ENCODE measurements at places on chromosomes 1 and 21. TPM values are rescaled to one million over a fixed set of nuclear protein-coding genes. Genes with fewer than 3 reads are reported as not detected.
A peak's percentile ranks its signal among the peaks of the same experiment; 100 is the strongest.

DNA sequence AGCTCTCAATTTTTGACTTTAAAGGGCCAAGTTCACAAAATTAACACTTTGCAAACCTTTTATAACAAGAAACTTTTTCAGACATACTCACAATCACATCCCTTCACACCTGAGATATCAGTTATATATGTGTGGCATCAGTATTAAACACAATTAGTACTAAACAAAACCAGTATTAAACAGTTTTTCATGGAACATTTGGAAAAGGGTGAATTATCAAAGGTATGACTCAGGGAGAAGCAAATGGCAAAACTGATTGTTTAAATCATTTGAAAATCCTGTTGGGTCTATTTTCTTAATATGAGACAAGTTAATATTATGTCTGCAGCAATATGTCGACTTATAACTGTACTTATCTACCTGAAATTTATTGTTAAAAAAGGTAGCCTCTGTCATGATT lies 587.3 kb downstream of the NEGR1 start:
- DNase-seq, result no peak

SEC16B gene
- total RNA-seq, result 0.17 TPM

DNA sequence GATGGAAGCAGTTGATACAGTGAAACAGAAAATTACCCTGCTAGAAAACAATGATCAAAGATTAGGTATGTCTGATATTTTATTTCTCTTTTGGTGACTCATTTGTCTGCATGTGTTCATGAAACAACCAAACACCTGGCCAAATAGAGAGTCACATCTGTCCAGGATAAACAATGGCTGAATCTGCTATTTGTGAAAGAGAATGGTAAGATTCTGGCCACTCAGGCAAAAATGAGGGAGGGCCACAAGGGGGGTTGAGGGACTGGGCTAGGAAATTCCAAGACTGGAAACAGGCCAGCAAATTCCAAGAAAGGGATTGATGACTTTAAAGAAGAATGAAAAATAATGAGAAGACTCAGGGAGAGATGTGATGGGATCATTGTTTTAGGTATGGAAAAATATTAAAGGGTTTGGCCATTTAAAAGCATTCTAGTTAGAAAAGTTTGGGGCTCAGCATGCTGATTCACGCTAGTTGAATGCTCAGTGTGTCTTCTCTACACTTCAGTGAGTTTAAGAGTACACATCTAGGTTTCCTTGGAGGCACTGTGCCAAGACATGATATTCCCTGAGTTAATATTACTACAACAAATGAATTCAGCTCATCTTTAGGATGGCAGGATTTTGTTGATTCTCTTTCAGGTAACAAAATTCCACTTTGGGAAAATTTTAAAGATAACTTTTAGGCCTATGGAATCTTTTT lies 44.9 kb downstream of the TRAF5 start:
- no peak for DNase-seq

- DNase-seq, result no peak
Measured at GRCh38 chr1:203823306-203823705, 27.9 kb downstream of the ZBED6 start.

DNA sequence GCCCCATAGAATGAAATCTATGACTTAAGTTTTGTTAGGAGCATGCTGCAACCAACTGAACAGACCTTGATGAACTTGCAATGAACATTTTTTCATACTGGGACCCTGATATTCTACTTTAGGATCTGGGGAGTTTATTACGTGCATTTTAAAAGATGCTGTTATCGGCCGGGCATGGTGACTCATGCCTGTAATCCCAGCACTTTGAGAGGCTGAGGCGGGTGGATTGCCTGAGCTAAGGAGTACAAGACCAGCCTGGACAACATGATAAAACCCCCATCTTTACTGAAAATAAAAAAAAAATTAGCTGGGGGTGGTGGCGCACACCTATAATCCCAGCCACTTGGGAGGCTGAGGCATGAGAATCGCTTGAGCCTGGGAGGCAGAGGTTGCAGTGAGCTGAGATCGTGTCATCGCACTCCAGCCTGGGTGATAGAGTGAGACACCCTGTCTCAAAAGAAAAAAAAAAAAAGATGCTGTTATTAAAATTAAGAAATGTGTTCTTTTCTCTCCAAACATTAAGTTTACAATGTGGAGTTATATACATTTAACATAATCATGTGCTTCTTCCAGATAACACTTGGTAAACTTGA lies 7.1 kb downstream of the MPZL1 start:
- DNase-seq, result no peak

DNA sequence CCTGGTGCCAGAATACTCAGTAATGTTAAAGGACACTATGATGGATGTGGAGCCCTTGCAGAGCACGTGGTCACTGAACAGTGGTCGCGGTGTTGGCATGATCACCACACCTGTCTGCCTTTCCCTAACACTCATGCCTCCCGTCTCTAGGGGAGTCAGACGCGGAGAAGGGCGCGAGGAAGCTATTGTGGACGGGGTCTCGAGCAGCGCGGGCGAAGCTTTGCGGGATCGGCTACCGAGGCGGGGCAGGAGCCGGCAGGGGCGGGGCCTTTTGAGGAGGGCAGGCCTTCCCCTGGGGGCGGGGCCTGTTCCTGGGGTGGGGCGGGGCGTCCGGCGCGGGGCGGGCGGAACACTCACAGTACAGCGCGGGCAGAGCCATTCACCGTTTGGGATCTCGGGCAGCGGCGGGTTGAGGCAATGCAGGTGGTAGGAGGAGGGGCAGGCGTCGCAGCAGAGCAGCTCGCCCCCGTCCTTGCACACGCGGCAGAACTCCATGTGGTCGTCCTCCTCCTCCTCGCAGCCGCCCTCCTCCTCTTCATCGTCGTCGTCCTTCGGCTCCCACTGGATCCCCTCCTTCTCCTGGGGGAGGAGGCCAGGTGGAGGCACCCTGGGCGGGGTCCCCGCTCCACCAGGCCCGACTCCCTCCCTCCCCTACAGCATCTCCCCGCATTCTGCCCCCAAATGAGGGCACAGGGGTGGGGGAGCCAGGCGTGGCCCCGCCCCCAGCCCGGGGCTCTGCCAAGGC lies 31.5 kb downstream of the CHD5 start:
- no peak for DNase-seq

DNA sequence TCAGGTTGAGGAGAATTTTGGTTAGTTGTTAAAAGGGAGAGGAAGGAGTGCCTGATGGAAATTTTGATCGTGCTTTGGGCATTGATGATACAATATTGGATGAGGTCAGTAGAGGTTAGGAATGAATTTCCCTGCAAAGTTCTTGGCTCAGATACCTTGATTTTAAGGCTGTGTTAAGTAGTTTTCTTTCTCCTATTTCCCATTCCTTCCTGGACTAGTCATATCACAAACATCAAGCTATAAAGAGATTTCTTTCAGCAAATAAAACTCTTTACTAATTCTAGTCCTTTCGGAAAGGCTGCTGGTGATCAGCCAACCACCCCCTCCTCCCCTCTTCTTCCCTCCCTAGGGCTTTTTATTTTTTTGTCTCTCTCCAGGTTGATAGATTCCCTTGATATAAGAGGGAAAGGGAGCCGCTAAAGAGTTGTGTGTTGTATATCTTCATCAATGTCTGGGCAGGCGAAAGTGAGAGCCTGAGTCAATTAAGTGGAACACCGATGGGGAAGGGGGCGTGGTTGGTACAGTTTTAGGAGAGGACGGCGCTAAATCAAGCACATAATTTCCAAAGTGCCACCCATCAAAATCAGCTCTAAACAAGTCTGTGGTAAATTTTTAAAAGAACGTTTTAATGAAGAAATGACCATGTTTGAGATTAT lies 100.1 kb upstream of the PLXNA2 start:
- no peak for DNase-seq

DNA sequence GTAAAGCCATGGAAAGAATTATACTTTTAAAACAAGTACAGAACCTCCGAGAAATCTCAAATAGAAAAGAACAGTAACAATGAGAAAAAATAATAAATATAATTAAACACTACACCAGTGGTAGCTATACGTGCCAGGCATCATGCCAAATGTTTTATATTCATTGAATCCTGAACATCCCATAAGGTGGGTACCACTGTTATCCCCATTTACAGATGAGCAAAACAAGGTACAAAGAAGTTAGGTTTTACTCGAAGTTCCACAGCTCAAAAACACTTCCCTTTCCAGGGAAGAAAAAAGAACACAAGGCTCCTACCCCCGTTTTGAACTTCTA lies 33.4 kb downstream of the JAK1 start:
- no peak for DNase-seq

ODR4 gene
- 8.9 TPM for total RNA-seq

DNA sequence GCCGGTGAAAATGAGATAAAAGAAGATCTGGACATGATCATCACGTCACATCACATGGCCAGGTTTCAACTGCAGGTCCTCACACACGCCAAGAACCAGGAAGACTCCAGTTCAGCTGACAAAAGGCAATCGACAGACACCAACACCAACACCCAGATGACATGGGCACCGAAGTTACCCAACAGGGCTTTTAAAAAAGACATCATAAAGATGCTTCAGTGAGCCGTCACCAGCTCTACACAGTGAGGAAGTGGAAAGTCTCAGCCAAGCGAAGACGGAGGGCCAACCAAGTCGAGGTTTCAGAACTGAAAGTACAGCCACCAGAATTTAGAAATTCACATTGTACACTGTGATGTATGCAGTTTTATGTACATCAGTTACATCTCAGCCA lies 154.3 kb upstream of the COL6A1 start:
- no peak for DNase-seq

- no peak for DNase-seq
Measured at GRCh38 chr1:196557797-196558196, 50.4 kb downstream of the KCNT2 start.

DNA sequence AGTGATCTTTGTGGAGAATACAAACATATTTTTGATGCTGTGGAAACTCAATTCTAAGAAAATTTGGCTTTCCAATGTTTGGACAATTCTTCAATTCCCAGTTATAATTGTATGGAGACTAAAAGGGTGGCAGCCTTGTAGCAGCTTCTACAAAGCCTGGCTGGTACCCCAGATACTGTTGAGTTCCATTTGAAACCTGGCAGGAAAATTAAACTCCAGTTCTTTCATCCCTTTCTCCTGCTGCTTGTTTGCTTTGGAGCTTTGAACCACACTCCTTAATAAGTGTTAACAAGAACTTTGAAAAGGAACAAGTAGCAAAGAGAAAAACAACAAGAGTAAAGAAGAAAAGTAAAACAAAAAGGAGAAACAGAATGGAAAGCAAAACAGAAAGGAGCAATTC lies 172.6 kb upstream of the ADAMTS5 start:
- DNase-seq, result no peak

- no peak for DNase-seq
Measured at GRCh38 chr1:187638733-187639434, 810.1 kb downstream of the PLA2G4A start.

DNA sequence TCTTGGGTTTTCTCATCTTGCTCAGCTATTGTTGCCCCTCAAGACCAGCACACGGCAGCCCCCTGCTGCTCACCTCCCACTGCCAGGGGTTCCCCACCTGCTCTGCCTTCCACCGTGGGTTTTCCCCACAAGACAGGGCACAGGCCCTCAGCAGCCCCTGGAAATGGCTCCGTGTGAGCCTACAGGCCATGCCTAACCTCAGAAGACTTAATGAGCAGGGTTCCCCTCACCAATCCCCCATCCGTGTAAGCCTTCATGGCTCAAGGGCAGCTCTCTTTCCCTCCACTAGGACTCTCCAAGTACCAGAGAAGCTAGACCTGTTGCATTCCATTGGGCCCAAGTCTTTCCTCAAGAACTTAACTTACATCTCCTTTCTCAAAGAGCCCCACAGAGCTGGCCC lies 18.4 kb upstream of the RCAN3 start:
- DNase-seq, result no peak

- DNase-seq, result no peak
Measured at GRCh38 chr21:17436626-17437111, 76.2 kb upstream of the CXADR start.

CDK18 gene
- total RNA-seq, result 4.6 TPM

GRCh38 chr1:21532496-21532895 lies 23.3 kb downstream of the ALPL start:
- no peak for DNase-seq

DNA sequence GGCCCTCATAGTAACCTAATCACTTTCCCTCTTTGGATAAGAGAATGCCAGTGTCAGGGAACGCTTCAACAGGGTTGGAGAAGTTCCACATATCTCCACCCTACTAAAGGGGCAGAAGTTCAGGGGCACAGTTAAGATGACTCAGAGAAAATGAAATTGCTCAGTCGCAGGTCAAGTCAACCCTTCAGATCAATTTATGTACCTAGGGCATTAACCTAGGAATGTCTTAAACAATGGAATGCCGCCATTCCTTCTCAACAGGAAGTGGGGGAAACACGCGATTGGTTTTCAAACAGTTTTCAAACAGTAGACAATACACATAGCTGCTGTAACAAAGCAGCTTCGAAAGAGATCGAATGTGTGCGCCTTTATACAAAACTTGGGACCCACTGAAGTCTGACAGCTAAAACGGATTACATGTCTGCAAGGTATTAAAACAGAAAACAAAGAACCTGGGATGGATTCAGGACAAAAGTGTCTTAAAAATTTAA lies 897 bp downstream of the SLC25A24 start:
- DNase-seq, result peak; percentile 53

DNA sequence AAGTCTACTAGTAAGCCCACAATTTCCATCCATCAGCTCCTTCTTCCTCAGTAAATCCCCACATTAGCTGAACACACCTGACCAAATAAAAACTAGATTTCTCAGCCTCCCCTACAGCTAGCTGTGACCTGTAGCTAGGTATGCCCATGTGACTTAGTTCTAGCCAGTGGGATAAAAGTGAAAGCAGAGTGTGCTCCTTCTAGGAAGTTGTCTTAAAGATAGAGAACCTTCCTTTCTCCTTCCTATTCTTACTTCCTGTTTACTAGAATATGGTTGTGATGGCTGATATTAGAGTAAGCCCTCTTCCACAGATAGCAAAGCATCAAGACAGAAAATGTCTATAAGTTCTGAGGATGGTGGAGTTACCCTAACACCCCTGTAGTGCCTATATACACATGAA lies 67.0 kb downstream of the PIK3R3 start:
- DNase-seq, result no peak

DNA sequence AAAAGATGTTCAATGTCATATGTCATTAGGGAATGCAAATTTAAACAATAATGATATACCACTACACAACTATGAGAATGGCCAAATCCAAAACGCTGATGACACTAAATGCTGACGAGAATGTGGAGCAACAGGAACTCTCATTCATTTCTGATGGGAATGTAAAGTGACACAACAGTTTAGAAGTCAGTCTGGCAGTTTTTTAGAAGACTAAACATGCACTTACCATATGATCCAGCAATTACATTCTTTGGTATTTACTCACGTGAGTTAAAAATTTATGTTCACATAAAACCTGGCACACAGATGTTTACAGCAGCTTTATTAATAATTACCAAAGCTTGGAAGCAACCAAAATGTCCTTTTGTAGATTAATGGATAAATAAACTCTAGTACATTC lies 110.4 kb upstream of the C1orf21 start:
- DNase-seq, result no peak

GRCh38 chr1:109133002-109133706 lies 19.2 kb downstream of the ELAPOR1 start:
- no peak for DNase-seq

DNA sequence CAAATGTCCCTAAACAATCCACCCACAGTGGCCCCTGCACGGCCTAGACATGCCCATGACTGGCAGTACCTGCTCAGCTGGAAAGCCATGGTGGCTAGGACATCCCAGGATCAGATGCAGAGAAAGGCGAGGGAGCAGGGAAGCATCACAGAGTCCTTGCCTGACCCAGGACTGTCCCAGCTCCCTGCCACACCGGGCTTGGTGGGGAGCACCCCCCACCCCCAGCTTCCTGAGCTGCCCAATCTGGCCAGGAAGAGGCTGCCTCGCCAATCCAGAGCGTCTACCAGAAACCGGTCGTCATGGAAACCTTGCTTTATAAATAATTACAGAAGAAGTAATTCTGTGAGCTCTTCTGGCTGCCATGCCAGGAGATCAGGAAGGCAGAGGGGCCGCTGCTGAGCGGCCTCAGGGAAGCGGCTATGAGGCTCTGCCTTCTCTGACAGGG lies 34.8 kb downstream of the ACOT7 start:
- DNase-seq, result no peak

All from epithelial cell of proximal tubule (primary cell).